ENCODE measurements at places on chromosomes 6 and 20.

GRCh38 chr6:132122176-132122575 lies 171.0 kb upstream of the CCN2 start:
- DNase-seq: peak; percentile 56

DNA sequence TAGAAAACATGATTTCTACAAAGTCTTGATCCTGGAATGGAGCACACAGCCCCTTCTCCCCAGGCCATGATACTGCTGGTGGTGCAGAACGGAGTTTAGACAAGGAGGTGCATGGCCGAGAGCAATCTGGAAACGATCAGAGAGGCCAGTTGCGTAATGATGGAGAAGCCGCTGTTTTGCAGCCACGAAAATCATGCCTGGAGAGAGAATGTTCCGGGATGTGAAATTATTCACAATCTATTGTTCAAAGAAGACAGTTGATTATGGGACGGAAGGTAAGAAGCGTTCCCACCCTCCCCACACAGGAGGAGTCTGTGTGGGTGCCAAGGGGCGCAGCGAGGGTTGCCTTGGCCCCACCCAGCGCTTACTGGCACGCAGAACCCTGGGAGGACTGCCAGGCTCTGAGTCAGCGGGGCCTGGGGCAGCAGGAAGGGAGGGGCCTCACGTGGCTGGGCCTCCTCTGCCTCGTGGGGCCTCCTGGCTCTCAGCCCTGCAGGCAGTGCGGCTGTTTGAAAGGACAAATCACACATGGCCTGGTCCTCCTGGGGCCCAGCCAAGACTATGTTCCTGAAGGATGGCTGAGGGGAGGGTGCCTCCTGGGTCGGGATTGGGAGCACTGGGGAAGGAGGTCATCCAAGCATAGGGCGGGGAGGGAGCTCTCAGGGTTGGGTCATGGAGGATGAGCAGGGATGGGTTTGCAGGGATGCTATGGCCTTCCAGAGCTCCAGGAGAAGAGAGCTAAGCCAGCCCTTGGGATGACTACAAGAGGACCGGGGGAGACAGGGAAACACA lies 8.7 kb upstream of the AP5S1 start:
- peak; percentile 99 for DNase-seq

- peak; percentile 87 for DNase-seq
Observed at GRCh38 chr6:4164456-4164855, 29.1 kb upstream of the ECI2 start.

GRCh38 chr6:33212857-33213165 lies 4.5 kb downstream of the RING1 start:
- DNase-seq: no peak

DNA sequence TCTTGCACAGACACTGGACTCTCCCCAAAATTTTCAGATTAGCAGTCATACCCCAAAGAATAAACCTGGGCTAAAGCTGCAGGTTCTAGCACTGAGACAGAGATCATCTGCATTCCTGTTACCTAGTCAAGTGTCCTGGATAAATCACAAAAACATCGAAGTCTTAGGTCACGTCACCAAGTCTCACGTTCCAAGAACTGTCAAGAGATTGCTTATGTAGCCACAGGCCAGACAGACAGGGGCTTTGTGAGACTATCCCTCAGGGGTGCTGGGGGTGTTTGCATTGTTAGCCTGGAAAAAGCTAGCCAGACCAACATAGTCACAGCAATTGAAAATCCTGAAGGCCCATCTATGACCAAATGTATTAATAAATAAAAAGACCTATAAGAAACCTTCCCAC lies 243.1 kb upstream of the PREP start:
- DNase-seq: no peak

DNA sequence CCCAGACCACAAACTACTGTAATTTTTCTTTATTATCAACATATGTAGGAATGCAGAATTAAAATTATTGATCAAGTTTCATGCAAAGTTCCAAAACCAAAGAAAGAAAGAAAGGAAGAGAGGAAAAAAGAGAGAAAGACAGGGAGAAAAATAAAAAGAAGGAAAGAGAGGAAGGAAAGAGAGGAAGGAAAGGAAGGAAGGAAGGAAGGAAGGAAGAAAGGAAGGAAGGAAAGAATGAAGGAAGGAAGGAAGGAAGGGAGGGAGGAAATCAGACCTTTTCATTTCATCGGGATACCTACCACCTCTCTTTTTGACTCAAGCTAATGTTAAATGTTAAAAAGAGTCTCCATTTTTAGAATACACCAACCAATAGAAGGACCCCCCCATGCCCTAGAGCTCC lies 31.9 kb downstream of the DCDC2 start:
- DNase-seq: no peak

GRCh38 chr6:127522714-127523113 lies 3.6 kb upstream of the MTCL3 start:
- DNase-seq: no peak

DNA sequence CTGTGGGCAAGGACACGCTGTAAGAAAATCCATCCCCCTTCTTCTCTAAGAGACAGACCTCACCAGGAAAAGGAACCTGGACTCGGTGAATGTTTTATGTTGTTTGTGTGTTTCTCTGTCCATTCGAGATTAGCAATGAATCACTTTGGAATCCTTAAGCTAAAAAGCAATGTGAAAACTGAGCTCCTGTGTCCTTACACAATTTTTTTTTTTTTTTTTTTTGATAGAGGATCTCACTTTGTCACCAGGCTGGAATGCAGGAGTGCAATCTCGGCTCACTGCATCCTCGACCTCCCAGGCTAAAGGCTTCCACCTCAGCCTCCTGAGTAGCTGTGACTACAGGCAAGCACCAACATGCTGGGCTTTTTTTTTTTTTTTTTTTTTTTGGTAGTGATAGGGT lies 32.1 kb downstream of the BFSP1 start:
- DNase-seq: peak; percentile 72

GRCh38 chr6:137731960-137732616 lies 135.0 kb upstream of the TNFAIP3 start:
- peak; percentile 46 for DNase-seq

DNA sequence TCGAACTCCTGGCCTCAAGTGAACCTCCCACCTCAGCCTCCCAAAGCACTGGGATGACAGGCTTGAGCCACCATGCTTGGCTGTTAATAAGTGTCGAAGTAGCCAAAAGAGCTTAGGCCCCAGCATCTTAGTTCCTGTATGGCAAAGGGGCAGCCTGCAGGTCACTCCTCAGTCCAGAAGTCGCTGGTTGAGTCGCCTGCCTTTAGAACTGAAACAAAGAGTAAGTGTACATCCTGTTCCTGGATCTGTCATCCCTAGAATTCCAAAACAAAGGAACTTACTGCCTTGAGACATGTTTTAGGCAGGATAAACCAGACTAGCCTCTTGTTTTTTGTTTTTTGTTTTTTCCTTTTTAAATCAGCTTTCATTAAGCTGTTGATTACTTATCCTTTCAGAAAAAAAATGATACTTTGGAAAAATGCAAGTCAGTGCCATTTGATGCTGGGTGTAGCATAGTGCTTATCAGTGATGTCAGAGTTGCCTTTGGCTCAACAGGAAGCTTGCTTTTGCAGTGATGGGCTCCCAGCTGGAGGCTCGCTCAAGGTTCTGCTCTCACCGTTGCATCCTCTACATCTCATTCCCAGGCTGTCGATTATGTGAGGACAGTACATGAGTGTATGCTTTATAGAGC lies 9.0 kb downstream of the ACTR5 start:
- DNase-seq: no peak

DNA sequence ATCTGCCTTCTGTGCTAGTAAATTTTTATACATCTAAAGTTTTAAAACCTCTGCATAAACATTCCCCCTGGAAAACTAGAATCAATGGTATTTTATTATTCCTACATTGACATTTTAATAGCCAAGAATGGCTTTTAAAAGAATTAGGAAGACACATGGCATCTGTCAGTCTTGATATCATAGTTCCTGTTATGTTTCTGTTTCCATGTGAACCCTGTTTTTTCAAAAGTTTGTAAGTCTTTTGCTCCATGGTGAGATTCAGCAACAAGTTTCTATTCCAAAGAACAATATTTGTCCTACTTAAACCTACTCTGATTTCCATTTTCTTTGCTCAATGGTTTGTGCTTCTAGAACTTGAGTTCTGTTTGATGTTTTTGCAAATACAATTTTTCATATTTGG lies 95.2 kb downstream of the PLEKHG1 start:
- DNase-seq: no peak
